ENCODE measurements at places on chromosomes 4 and X.

GRCh38 chrX:65587616-65588526 is 53.3 kb upstream of the LAS1L start:
- no peak for DNase-seq

GRCh38 chrX:53022381-53022780 is 26.2 kb upstream of the GPR173 start:
- no peak for DNase-seq

DNA sequence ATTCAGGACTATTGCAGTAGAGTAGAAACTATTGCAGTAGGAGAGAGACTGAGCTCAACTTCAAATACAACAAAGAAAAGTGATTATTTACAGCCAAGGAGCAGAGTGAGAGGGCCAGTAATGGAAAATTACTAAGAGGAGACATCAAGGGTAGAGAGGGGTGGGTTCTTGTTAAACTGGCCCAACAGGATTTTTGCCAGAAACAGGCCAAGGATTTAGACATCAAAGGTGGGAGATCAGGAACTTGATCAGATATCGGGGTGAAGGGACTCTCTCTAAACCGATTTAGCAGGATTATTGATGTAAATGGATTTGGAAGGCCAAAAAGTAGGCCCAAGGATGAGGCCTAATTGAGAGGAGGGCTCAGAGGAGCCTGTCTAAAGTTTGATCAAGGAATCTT is 64.8 kb downstream of the IRS4 start:
- no peak for DNase-seq

DNA sequence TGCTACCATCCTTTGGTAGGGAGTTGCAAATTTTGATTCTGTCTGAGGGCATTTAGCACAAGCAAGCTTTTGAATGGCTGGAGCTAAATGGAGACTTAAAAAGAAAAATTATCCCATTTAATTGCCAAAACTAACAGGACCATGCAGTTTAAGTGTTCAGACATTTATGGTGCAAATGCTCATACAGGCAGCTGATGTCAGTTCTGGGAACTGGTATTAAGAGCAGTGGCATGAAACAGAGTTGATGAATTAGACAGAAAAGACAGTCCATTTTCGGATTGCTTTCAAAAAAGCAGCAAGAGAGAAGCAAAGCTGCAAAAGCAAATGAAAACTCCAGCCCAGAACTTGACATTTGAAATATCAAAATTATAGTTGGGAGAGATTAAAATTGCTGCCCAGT is 1.3 kb downstream of the SCRG1 start:
- DNase-seq: no peak
